Fibroblast of skin of right biceps (primary cell): ENCODE measurements at places on chromosomes 4 and X.

- DNase-seq: no peak
Measured at GRCh38 chr4:6395466-6396228, 76.8 kb downstream of the PPP2R2C start.

DNA sequence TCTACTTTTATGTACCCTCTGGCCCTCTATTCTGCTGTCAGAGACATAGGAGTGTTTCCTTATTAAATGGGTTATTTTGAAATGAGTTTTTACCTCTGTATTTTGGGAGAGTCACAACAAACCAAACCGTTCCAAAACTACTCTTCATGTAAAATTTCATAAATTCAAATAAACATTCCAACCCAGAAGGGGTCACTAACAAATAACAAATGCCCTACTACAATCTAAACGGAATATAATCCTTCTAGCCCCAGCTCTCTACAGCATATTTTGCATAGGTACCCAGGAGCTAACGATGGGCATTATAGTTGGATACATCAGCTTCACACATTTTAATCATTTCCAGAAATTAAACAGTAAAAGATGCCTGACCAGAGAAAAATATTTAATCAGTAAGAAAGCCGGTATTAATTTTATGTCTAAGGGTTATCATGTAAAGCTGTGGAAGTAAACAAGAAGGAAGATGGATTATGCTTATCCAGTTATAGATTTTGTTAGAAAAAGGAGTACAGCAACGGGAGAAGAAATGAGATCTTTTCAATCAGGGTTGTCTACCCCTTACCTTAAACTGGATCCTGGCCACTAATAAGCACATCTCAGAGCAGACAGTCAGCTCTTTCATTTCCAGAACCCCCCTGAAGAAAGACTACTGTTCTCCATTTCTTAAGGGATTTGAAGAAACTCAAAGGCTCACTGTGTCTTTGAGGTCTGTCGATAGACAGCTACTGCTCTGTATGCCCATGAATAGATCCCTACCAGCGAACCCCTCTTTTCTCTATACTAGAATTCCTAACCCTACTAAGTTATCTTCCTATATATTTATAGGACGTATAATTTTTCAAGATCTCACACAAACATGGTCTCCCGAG is 1.2 kb downstream of the UGDH start:
- no peak for DNase-seq

DNA sequence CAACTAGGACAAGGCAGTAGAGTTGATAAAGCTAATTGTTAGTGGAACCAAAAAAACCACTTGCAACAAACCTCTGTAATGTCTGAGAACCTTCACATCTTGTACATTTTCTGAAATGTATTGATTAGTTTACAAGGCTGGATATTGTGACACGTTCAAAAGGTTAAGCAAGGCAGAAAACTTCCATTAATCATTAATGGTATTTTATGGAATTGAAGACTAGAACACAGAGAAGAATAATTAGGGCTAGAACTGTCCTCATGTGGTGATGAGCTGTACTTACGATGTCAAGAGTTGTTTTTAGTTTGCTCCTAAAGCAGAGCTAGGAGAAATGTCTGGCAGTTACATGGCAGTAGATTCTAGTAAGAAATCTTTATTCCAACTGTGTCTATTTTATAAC is 12.3 kb downstream of the GC start:
- DNase-seq: no peak

DNA sequence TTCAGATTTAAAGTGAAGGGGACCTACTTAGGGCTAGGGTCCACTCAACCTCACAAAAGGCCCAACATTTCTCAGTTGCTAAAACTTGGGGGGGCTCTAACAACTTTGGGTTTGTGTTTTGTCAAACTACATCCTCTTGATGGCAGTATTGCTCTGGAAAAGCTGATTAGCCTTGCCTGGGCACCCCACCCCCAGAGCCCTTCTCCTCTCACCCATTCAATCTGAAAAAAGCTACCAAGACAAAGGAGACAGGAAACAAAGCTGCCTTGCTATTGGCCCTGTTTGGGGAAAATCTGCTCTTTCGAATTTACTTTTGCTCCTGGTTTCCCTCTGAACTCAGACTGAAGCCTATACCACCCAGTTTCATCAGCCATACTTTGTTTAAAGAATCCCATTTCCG is 195.2 kb upstream of the STK26 start:
- DNase-seq: no peak

DNA sequence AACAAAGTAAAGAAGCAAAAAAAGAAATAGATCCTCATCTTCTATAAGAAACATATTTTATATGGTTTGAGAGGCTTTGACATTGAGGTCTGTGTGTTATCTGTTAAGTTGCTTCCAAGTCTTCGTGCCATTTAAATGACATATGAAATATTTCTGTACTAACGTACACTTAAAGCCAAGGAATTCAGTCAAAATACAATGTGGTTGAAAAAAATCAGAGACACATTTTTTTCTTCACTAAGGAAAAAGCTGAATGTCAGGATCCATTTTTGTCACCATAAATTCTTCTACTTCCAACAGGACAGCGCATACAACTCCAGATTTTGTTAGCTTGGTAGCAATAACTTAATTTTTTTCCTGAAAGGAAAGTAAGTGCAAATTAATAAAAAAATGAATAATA is 168.5 kb downstream of the FAT4 start:
- DNase-seq: peak; percentile 51

GRCh38 chrX:87744391-87744790 is 226.8 kb downstream of the KLHL4 start:
- DNase-seq: no peak

DNA sequence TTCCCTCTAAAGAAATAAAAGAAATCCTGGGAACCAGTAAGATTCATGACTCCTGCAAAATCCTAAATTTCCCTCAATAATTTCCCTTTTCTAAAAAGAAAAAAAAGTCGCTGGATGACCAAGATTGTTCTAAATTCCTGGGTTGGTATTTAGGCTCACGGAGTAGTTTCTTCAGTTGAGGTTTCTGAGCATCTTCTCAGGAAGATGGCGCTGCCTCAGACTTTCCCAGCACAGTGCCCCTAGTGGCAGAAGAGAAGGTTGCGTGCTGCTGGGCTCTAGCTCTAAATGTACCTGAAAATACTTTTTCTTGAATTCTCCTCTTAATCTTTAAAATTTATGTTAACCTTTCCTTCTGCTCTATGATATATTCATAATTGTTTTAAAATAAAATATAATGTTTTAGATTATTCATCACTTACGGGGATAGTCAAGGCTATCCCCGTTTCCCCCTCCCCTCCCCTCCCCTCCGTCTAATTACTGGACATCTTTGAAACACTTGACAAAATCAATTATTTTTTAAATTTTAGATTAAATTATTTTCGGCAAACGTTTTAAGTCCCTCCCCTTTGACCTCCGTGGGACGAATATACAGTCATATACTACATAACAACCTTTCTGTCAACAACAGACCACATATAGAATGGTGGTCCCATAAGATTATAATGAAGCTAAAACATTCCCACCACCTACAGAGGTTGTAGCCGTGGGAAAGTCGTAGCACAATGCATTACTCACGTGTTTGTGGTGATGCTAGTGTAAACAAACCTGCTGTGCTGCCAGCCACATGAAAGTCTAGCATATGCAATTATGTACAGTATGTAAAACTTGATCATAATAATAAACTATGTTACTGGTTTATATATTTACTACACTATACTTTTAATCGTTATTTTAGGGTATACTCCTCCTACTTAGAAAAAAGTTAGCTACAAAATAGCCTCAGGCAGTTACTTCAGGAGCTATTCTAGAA is 41.0 kb upstream of the GATB start:
- DNase-seq: peak; percentile 40

DNA sequence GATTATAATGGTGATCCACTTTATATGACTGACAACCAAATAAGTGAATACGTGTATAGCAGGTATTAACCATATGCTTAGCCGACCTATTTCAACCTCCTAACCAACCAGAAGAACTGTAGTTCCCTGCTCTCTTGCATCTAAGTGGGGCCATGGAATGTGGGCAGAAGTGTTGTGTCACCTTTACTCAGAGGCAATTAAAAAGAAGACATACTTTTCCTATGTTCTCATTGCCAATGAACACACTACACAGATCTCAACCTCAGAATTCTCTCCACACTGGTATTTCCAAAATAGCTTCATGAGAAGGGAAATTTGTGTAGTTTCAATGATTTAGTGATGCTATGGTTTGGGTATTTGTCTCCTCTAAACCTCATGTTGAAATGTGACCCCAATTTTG is 3.2 kb upstream of the NFKB1 start:
- DNase-seq: peak; percentile 32

DNA sequence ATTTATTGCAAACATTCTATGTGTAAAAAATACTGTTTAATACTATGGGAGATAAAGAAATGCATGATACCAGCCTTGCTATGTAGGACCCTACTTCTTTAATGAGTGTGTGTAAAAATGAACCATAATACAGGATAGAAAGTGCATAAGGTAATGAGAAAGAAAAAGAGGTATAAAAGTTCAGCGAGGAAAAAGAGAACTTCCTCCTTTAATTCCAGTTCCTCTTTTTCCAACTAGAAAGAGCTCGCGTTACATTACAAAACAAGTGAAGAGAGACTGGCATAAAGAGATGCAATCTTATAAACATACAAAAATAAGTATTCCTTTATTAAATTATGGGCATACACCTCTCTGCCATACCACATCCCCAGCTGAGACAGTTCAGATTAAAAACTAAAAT is 77.4 kb downstream of the ANKRD17 start:
- DNase-seq: no peak

GRCh38 chr4:85854546-85854945 is 379.6 kb downstream of the ARHGAP24 start:
- DNase-seq: peak; percentile 14
